ENCODE measurements at places on chromosomes 12 and 14.

- no peak for DNase-seq
Observed at GRCh38 chr12:79891506-79892162, 43.3 kb downstream of the PPP1R12A start.

DNA sequence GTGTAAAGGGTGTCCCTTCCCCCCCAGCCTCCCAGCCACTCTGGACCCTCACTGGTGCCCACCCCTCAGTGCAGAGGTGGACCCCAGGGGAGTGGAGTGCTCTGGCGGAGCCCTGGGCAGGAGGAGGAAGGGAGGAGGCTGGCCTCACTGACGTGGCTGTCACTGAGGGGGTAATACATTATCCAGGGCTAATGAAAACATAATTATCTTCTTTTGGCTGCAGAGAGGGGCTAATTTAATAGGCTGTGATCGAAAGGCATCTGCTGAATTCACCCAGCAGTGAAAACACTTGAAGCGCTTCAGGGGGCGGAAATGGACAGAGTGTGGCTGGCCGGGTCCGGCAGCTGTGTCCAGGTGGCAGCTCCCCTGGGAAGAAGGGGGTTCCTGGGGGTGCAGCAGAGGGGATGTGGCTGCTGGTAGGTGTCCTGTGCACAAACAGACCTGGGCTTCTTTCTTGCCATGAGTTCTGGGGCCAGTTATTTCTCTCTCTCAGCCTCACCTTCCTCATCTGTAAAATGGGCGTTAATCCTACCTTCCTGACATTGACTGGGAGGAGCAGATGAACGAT, 3.7 kb upstream of the NOS1 start:
- DNase-seq: no peak

GRCh38 chr14:103624860-103625259, 4.2 kb upstream of the KLC1 start:
- no peak for DNase-seq

DNA sequence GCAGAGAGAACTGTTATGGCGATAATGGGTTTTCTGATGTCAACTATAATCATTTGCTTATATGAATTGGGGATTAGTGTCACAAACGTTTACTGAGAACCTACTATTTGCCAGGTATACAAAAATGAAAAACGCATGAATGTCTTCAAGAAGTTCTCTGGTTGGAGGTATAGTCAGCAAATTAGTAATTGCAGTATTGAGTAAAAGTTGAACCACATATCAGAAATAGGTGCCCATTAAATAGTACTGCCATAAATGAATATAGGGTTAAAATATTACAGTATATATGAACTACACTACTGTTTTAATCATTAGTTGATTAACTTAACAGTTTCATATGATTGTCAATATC, 60.0 kb downstream of the PTPRB start:
- DNase-seq: no peak

GRCh38 chr14:94591871-94592270, 10.6 kb downstream of the SERPINA5 start:
- DNase-seq: no peak

- no peak for DNase-seq
Observed at GRCh38 chr12:116274551-116275375, 2.7 kb downstream of the MED13L start.

DNA sequence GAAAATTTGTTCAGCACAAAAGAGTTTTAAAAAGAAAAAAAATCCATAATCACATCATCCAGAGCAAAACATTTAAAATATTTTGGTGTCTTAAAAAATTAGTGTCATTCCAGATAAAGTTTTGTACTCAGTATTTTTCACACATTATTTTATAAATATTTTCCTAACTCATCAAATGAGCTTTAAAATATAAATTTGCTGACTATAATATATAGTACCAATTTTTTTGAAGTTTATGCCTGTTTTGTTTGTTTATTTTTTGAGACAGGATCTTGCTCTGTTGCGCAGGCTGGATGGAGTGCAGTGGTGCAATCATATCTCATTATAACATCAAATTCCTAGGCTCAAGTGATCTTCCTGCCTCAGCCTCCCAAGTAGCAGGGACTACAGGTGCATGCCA, 164.1 kb downstream of the SLC41A2 start:
- no peak for DNase-seq

- no peak for DNase-seq
Observed at GRCh38 chr12:82648259-82648909, 38.3 kb upstream of the TMTC2 start.

- no peak for DNase-seq
Observed at GRCh38 chr12:93585247-93585646, 12.8 kb downstream of the SOCS2 start.

- DNase-seq: no peak
Observed at GRCh38 chr12:28027328-28027727, 54.8 kb upstream of the PTHLH start.

DNA sequence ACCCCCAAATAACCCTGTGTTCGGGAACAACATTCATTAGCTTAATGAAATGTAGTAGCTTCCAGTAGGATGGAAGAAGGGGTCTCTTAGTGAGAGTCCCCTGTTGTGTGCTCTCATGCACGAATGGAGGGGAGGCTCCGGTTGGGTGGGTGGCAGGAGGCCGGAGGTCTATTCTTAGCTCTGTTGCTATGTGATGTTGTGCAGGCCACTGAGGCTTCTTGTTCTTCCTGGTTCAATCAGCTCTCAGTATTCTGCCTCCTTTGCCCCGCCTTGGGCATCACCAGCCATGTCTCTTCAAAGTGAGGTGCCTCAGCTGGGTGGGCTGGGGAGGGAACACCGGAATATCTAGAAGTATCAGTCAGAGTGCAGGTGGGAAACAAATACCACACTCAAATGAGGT, 50.8 kb downstream of the KCNA1 start:
- no peak for DNase-seq

DNA sequence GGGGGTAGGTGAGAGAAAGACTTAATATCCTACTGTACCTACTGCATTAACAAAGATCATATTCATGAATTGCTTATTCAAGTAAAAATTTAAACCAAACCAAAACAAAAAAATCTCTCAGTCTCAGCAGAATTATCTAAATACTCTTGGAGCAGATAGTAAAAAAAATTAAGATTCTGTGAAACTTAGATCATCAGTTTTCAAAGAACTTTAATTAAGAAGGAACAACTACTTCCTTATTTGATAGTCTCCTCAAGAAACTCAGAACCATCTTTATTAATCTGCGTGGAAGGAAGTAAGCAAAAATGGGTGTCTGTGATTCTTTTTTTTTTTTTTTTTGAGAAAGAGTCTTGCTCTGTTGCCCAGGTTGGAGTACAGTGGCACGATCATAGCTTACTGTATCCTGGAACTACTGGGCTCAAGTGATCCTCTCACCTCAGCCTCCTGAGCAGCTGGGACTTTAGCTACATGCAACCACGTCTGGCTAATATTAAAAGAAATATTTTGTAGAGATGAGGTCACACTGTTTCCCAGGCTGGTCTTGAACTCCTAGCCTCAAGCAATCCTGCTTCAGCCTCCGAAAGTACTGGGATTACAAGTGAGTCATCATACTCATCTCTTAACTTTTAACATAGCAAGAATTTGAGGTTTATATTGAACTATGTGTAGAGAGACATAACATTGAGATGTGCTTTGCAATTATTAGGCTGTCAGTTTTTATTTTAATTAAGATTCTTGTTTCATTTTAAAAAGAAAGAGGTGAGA, 37.4 kb downstream of the GAS2L3 start:
- no peak for DNase-seq

GRCh38 chr12:91381309-91381804, 198.7 kb upstream of the DCN start:
- peak; percentile 58 for DNase-seq

- no peak for DNase-seq
Observed at GRCh38 chr14:31197671-31198070, 9.9 kb downstream of the HECTD1 start.

All from non-pigmented ciliary epithelial cell (primary cell).